ENCODE measurements at places on chromosomes 16 and 17.
A peak's percentile ranks its signal among the peaks of the same experiment; 100 is the strongest.

DNA sequence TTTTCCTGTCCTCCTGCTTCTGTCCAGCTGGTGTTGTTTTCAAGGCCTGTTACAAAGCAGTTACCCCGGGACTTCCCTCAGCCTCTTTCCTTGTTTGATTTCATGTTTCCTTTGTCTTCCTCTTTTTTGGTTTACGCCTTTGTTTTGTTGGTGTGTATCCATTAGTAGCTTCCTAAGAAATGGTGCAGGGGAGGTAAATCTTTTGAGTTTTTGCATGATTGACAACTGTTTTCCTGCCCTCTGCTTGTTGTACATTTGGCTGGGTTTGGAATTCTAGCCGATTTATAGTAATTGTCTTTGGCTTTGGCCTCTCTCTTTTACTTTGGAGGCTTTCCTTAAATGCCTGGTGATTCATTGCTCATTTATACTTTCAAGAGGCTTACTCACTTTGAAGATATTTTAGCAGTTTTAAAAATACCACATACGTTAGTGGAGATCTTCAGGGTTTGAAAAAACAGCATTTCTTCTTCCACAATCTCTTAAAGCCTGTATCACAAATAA lies 32.8 kb downstream of the DNAH2 start:
- DNase-seq: no peak

GRCh38 chr16:685967-686366 lies 1.8 kb upstream of the JMJD8 start:
- DNase-seq: peak; percentile 62

DNA sequence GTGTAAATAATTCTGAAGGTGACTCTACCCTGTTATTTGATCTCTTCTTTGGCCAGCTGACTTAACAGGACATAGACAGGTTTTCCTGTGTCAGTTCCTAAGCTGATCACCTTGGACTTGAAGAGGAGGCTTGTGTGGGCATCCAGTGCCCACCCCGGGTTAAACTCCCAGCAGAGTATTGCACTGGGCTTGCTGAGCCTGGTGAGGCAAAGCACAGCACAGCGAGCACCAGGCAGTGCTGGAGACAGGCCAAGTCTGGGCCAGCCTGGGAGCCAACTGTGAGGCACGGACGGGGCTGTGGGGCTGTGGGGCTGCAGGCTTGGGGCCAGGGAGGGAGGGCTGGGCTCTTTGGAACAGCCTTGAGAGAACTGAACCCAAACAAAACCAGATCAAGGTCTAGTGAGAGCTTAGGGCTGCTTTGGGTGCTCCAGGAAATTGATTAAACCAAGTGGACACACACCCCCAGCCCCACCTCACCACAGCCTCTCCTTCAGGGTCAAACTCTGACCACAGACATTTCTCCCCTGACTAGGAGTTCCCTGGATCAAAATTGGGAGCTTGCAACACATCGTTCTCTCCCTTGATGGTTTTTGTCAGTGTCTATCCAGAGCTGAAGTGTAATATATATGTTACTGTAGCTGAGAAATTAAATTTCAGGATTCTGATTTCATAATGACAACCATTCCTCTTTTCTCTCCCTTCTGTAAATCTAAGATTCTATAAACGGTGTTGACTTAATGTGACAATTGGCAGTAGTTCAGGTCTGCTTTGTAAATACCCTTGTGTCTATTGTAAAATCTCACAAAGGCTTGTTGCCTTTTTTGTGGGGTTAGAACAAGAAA lies 5.1 kb downstream of the STH start:
- DNase-seq: peak; percentile 66

GRCh38 chr16:50251375-50252081 lies 14.8 kb upstream of the ADCY7 start:
- no peak for DNase-seq

GRCh38 chr17:51275381-51275780 lies 15.0 kb downstream of the UTP18 start:
- DNase-seq: no peak

- DNase-seq: no peak
These were observed 1.4 kb upstream of the TBC1D24 start for GRCh38 chr16:2473446-2473926.

- DNase-seq: no peak
These were observed 5.1 kb downstream of the CCL18 start for GRCh38 chr17:36069136-36069535.

DNA sequence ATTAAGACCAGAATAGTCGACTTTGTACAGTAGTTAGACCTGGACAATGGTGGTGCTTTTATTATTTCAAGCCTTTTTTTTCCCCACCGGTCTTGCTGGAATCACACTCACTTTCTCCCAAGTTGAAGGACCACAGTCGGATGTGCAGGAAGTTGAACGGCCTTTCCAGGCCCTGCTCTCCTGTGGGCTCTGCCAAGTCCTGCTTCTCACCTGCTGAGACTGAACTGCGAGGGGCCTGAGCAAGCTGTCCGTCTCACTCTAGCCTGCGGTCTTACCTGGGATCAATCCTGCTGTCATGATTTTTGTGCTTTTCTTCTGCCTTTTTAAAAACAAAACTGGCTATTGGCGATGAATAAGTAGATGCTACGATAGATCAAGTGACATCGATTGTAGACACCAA lies 1.3 kb downstream of the TLCD3A start:
- no peak for DNase-seq

DNA sequence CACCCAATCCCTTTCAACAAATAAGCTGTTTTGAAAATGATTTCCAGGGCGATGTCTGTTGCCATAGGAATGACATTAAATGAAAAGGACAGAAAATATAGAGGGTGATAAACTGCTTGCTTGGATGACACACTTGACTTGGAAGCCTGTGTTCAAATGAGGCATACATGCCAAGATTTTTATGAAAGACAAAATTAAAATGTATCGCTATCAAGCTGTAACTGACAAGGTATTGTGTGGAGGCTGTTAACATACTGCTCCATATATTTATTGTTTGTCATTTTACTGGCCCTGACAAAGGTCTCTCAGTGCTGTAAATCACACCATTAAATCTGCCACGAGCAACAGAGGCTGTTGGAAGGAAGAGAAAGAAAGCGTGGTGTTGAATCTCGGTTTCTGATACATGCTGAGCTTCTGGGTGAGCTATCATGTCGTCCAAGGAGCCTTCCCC lies 456.2 kb upstream of the SALL1 start:
- no peak for DNase-seq

DNA sequence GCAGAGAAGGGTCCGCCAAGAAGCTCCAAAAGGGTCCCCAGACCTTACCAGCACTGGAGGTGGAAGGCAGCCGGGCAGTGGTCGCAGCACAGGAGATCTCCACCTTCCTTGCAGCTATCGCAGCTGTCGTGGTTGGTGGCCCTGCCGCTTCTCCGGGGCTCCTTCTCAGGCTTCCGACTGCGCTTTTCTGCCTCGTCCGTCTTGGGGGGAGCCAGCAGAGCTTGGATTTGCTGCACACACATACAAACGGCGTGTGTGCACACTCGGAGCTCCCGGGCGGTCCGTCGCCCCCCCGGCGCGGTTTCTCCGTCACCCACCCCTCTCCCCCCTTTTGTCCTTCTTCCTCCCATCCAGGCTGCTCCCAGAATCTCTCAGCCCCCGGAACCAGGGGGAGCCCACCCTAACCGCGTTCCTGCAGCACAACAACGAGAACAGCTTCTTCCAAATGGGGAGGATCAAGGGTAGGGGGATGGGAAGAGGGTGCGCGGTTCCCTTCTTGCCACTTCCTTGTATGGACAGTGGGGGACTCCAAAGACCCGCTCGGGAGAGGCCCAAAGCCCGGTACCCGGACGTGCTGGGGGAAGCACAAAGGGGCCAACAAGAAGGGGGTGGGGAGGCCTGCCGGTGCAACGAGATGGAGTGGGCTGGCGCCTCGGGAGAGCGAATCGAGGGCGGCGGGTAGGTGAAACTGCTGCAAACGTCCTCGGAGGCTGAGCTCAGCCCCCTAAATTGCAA lies 1.1 kb downstream of the PHF12 start:
- peak; percentile 29 for DNase-seq

GRCh38 chr17:29383686-29384085 lies 6.5 kb upstream of the TAOK1 start:
- DNase-seq: no peak

DNA sequence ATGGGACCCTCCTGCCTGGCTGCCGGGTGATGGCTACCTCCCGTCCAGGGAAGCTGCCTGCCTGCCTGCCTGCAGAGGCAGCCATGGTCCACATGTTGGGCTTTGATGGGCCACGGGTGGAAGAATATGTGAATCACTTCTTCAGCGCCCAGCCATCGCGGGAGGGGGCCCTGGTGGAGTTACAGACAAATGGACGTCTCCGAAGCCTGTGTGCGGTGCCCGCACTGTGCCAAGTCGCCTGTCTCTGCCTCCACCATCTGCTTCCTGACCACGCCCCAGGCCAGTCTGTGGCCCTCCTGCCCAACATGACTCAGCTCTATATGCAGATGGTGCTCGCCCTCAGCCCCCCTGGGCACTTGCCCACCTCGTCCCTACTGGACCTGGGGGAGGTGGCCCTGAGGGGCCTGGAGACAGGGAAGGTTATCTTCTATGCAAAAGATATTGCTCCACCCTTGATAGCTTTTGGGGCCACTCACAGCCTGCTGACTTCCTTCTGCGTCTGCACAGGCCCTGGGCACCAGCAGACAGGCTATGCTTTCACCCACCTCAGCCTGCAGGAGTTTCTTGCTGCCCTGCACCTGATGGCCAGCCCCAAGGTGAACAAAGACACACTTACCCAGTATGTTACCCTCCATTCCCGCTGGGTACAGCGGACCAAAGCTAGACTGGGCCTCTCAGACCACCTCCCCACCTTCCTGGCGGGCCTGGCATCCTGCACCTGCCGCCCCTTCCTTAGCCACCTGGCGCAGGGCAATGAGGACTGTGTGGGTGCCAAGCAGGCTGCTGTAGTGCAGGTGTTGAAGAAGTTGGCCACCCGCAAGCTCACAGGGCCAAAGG lies 36.8 kb downstream of the NLRC5 start:
- DNase-seq: no peak

DNA sequence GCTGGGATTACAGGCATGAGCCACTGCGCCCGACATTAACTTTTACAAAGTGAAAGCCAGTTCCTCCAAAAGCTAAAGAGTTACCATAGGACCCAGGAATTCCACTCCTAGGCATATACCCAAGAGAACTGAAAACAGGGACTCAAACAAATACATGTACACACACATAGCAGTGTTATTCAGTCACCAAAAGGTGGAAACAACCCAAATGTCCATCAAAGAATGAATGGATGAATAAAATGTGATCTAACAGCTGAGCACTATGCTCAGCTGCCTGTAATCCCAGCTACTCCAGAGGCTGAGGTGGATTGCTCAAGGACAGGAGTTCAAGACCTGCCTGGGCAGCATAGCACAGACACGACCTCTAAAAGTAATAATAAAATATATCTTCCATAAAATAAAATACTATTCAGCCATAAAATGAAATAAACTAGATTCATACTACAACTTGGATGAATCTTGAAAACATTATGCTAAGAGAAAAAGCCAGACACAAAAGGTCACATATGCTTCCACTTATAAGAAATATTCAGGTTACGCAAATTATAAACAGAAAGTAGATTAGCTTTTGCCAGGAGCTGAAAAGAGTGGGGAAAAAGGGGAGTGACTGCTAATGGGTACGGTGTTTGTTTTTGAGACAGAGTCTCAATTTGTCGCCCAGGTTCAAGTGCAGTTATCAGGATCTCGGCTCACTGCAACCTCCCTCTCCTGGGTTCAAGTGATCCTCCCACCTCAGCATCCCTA lies 9.3 kb upstream of the USP7 start:
- no peak for DNase-seq

DNA sequence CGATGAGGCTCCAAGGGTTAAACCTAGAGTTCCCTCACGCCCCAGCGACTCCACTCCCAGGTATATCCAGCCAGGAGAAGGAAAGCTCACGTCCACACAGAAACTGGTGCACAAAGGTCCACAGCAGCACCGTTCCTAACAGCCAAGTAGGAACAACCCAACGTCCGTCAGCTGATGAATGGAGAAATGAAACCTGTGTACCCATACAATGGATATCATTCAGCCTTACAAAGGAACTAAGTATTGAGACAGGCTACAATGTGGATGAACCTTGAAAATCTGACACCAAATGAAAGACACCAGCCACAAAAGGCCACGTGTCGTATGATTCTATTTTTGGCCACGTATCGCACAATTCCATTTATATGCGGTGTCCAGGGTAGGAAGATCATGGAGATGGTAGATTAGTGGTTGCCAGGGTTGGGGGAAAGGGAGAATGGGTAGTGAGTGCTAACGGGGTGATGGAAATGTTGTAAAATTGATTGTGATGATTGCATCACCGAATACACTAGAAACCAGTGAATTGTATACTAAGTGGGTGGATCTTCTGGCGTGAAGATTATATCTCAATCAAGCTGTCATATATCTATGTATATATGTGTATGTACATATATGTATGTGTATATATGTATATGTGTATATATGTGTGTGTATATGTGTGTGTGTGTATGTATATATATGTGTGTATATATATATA lies 30.1 kb downstream of the NLRC3 start:
- DNase-seq: no peak

DNA sequence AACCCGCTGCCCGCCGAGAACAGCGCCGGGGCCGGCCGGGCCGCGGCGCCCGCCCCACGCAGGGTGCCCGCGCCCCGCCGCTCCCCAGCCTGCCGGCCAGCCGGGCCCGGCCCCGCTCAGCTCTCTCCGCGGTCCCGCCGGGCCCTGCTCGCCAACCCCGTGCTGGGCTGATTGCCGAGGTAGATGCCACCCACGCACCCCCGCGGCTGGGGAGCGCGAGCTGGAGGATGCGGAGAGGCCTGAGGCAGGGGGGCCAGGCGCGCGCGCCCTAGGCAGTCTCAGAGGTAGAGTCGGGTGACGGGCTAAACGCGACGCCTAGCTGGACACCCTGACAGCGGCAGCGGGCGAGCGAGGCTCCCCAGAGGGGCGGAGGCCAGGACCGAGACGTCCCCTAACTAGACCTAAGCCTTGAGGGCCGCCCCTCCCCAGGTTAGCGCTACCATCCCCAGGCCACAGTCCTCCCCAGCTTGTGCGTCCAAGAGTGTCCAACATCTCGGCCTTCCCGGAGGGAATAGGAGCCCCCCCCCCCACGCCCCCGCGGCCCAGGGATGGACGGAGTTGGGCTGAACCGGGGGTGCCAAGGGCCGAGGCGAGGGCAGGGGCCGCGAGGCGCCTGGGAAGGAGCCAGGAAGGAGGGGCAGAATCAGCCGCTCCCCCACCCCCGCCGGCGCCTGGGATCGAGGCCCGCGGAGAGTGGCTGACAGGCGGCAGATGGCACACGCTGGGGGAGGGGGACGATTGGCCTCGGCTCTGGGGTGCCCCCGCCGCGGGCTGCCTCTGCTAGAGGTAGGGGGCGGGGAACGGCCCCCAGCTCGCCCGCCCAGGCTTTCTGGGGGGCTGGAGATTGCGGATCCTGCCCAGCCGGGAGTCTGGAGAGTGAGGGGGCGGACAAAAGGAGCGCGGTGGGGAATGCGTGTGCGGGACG lies 2.5 kb upstream of the ZNF423 start:
- no peak for DNase-seq

DNA sequence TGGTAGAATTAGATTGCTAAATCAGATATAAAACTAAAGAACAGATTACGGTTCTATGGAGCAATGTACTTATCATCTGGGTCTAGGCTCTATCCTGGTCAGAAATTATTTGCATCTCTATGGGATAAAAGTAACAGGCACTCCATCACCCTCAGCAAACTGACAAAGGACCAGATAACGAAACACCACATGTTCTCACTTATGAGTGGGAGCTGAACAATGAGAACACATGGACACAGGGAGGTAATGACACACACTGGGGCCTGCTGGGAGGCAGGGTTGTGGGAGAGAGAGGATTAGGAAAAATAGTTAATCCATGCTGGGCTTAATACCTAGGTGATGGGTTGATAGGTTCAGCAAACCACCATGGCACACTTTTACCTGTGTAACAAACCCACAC lies 61.9 kb downstream of the MPHOSPH6 start:
- no peak for DNase-seq

Measured in NCI-H2029 (cell line).